ENCODE measurements at places on chromosomes 16 and 17.

- no peak for DNase-seq
Measured at GRCh38 chr17:44065668-44066203, 735 bp downstream of the LSM12 start.

- no peak for DNase-seq
Measured at GRCh38 chr16:85138825-85139627, 26.8 kb upstream of the CIBAR2 start.

GRCh38 chr16:15822957-15823356 lies 33.9 kb downstream of the MYH11 start:
- DNase-seq, result no peak

- no peak for DNase-seq
Measured at GRCh38 chr17:45426561-45426960, 6.1 kb downstream of the ARHGAP27 start.

DNA sequence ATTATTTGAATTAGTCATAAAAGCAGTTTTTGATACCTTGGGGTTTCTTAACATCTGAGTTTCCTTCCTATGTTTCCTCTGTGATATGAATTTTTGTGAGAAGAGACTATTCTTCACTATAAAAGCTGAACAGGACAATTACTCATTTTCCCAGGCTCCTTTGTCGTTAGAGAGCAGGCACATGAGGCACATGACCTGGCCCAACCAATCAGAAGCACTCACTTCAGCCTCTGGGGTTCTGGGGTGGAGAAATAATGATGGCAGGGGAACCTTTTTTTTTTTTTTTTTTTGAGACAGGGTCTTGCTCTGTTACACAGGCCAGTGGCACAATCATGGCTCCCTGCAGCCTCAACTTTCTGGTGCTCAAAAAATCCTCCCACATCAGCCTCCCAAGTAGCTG lies 145.5 kb upstream of the ASIC2 start:
- no peak for DNase-seq

DNA sequence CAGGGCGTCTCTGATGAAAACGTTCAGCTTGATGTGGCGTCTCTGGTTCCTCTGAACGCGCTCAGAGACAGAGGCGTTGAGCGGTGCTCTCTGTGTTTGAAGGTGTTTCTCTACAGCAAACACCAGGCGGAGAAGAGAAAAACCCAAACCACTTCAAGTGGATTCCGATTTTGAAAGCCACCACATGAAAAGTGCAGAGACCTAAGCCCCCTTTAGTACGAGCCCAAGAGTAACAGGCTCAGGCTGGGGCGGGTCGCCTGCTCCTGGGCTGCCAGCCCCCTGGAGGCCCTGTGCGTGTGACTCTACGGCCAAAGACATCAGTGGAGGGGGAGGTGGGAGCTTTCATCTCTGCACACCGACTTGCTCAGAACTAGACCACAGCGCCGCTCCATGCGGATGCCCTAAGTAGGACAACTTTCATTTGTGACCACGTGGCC lies 328.4 kb downstream of the MAF start:
- DNase-seq, result no peak

Measured in SIG-M5 (cell line).